ENCODE measurements at places on chromosomes 6 and 20.

GRCh38 chr6:150615967-150616366 lies 16.3 kb downstream of the PLEKHG1 start:
- DNase-seq = no peak

- DNase-seq = no peak
These were observed 159.4 kb upstream of the CITED2 start for GRCh38 chr6:139533573-139534471.

DNA sequence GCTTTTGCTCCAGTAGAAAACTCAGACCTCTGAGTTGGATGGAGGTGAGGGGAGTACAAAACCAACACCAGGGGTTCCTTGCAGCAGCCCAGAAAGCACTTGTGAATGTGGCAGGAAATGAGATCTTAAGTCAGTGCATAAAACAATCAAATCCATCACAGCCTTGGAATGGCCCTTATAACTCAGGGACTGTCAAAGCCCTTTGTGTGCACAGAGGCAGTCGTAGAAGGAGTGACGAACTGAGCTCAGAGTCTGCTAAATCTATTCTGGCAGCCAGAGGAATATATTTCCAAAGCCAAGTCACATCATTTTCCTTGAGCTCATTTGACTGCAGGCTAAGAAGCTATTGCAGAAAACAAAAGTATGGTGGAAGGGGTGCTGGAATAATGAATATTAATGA lies 676.6 kb downstream of the DHX35 start:
- DNase-seq = no peak

- no peak for DNase-seq
These were observed 368.3 kb upstream of the SASH1 start for GRCh38 chr6:147974376-147974775.

GRCh38 chr6:111677249-111677990 lies 71.7 kb upstream of the TRAF3IP2 start:
- no peak for DNase-seq

- no peak for DNase-seq
These were observed 76.3 kb downstream of the MRPL14 start for GRCh38 chr6:44050872-44051505.

GRCh38 chr6:10882657-10883171 lies 873 bp upstream of the GCM2 start:
- DNase-seq = no peak

- no peak for DNase-seq
These were observed 615.4 kb downstream of the MAFB start for GRCh38 chr20:40073535-40074111.

DNA sequence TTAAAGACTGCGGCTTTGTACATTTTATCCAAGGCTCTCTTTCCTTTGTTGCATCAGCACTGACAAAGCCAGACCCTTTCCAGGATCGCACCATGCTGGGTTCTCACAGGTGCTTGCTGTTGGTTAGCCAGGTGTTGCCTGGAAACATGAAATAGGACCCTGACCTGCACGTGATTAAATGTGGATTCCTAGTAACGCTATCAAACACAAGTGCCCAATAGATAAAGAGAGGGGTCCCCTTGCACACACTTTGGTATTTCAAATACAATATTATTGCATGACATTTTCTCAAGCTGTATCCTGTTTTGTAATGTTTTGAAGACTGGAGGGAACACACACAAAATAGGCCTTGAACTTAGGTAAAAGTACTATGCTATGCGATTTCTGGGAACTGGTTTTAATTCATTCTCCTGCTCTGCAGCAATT lies 73.3 kb downstream of the AKAP12 start:
- no peak for DNase-seq

GRCh38 chr20:17560344-17561074 lies 9.4 kb upstream of the DSTN start:
- DNase-seq = no peak

DNA sequence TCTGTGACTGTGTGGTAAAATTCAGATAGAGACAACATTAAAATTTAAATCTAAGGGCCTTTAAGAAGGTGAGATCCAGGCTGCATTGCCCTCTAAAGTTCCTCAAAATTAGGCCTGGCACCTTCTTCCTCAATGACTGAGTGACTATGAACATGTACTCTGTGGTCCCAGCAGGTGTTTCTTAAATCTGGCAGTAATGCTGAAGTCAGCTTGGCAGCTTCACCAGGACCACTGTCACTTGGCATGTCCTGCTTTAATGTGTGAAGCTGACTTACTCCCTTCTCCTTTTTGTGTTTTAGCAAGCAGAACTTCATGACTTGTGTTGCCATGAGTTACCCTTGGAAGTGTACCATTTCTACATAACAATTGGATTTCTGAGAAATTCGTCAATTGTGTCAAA lies 141.7 kb downstream of the NKAIN2 start:
- no peak for DNase-seq

Data from activated T-helper 1 cell treated with anti-CD3 and anti-CD28 coated beads, Interleukin-2, amount 50 U/mL, for 16 hours (primary cell).